ENCODE measurements at places on chromosomes 6 and 20.

GRCh38 chr6:139081471-139081870 lies 52.9 kb downstream of the ABRACL start:
- DNase-seq, result no peak

DNA sequence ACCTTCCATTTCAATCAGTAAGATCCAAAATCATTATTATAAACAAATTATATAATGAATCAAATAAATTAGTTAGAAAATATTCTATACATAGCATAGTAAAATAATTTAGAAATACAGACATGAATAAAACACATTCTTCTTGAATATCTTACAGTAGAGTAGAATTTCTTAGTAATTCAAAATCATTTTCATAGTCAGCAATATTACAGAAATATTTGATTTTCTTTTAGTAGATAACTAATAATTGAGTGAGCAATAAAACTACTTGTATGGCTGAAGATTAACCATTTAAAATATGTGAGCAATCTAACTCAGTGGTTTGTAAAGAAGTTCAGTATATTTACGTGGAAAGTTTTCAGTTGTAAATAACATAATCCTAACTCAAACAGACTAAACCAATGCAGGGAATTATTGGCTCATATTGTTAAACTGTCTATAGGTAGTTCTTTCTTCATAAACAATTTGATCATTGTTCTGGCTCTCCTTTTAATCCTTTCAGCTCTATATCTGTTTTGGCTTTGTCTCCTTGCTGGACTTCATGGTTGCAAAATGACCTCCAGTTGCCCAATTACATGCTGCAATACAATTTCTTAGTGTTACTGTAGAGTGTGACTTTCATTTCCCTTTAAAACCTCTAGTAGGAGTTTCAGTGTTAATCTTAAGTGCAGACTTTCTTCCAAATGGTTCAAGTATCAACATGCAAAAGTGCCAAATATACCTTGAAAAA lies 307.5 kb downstream of the EYS start:
- no peak for DNase-seq

DNA sequence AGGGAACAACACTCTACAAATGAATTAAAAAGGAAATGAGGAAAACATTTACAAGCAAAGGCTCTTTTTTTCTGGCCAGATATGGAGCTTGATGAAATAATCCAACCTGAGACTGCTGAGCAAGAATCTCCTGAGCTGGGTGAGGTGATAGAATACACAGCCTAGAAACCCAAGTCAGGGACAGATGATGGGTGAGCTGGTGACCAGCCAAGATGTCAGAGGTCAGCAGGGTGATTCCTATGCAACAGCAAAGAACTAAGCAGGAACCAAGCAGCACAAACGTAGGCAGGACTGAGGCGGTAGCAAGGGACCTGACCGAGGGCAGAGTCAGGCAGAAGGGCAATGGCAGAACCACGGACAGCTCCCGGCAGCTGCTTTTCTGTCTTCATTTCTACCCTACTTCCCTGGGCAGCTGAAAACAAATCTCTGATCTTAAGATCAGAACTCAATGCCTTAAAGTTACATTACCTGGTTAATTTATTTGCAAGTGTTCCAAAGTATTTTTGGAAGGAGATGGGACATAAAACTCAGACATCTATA lies 75.1 kb downstream of the CDC40 start:
- DNase-seq, result no peak

DNA sequence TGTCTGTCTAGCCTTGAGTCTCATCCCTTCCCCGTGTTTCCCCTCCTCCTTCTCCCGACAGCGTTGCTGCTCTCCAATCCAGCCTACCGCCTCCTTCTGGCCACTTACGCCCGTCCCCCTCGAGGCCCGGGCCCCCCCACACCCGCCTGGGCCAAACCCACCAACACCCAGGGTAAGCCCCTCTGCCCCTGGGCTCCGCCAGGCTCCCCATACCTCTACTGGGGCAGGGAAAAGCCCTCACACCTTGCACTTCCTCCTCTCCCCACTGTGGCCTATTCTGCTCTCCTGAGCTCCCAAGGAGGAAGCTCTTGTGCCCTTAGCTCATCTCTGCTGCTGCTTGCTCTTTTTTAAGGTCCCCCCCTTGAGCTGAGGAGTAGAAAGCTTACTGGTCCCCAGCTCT lies 11.0 kb downstream of the DDR1 start:
- no peak for DNase-seq

DNA sequence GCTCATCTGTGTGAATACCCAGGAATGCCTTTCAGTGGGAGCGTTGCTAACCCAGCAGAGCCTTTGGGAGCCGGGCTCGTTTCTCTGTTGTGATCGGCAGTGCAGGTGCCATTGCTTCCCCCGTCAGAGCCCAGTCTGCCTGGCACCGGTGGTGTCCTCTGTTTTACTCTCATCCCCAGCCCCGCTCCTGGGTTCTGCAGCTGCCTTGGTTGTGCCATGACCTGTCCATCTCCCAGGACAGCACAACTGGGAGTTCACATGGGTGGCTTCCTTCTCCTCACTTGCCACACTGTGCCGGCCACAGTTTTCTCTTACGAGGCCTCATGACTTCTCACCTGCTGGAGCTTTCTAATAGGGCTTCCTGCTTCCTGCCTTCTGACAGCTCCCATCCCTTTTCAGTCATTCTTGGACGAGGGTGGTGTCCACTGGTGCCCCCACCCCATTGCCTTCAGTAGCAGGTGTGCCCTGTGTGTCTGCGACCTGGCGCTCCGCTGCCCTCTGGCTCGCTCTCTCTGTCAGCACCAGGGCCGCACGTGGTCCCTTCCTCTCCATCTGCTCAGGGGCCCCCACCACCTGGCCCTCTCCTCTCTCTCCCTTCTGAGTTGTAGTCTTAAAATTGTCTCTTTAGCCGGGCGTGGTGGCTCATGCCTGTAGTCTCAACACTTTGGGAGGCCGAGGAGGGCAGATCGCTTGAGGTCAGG lies 110.9 kb downstream of the RPP40 start:
- DNase-seq, result no peak

GRCh38 chr20:43789593-43789992 lies 62.8 kb upstream of the GTSF1L start:
- DNase-seq, result no peak

- no peak for DNase-seq
Observed at GRCh38 chr6:113351173-113351834, 505.8 kb upstream of the MARCKS start.

- DNase-seq, result no peak
Observed at GRCh38 chr6:11815231-11815630, 36.6 kb upstream of the ADTRP start.

DNA sequence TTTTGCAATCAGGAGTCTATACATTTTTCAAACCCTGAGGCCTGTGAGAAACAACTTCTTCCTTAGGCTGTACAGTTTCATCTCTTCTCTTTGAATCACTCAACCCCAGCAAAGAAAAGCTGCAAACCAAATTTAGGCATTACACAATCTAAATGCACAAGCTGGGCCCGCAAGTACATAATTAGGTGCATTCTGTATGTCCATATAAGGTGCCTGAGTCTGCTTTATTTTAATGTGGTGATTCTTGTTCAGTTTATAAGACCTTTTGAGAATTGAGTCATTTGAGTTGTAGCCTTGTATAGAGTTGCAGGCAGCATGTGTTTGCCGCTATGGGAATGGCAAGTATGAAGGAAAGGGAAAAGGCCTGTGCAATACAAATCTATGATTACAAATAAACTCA lies 709.6 kb upstream of the MARCKS start:
- DNase-seq, result no peak

DNA sequence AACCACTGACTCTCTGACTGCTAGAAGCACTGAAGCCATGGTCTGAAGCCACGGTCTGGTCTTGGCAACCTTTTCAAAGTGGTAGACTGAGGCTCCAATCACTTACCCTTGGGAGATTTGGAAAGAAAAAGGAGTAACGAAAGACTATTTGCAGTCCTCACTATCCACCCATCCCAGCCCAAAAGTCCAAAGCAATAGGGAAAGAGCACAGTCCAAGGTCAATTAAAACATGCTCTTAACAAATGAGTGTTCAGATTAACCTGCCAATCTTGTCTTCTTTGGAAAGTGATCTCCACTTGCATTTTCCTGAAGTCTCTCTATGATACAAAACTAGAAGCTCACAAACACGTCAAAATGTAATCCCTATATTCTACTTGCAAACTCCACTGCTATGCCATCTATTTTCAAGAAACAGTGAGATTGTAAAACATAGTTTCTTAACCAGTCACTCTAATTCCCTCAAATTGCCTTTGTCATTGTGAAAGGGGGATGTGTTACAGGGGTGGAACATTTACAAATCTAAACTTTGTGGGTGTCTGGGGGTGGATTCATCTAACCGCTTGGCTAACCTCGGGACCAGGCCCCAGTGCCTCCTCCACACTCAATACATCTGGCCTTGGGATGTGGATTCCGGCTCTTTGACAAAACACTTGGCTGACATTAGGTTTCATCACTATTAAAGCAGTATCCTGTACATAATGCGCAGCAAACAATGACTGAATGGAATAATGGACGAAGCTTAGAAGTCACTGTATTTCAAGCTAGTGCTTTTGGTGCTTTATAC lies 56.4 kb downstream of the B4GALT5 start:
- no peak for DNase-seq

DNA sequence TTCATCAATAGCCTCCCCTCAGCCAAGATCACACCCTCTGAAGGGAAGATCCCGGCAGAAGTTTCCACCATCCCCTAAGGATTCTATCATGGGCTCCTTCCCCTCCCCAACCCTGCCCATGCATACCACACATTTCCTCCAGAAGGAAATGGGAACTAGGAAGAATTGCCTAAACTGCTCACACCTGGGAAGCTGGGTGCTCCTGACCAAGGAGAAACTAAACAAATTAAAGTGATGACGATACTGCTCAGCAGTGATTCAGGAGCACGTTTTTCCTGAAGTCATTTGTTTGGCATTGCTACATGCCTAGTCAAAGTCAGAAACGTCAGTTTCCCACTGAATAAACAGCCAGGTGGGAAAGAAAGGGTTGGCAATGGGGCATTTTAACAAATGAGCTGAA lies 136.1 kb upstream of the CDYL start:
- DNase-seq, result no peak

DNA sequence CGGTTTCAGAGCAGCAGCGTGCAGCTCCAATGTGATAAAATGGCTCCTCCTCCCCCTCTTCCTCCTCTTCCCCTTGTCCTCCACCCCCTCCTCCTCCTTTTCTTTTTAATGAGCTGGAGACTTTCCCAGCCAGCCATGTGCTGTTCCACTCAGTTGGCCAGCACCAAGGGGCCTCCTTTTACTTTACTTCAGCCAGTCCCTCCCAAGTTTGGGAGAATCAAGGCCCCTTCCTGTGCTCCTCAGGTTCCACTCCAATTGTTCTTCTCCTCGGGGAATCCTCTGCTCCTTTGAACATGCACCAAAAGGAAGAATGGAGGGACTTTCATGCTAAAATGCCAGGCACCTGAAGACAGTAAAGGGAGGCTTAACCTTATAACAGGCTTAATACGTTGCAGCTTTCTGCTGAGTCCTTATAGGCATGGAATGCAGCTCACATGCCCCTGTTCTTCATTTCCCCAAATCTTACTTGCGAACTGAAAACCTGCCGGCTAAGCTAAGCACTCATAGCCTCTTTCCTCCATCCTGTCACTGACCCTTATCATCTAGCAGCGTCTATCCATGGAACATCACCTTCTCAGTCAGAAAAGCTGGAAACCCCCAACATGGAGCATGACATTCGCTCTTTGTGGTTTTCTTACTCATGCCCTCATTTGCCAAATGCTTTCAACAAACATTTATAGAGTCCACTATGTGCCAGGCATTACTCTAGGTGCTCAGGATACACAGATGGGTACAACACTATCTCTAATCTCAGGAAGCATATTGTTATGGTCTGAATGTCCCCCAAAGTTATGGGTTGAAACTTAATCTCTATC lies 170.6 kb downstream of the PHACTR1 start:
- no peak for DNase-seq

GRCh38 chr20:45223136-45223535 lies 2.0 kb downstream of the SEMG2 start:
- no peak for DNase-seq

DNA sequence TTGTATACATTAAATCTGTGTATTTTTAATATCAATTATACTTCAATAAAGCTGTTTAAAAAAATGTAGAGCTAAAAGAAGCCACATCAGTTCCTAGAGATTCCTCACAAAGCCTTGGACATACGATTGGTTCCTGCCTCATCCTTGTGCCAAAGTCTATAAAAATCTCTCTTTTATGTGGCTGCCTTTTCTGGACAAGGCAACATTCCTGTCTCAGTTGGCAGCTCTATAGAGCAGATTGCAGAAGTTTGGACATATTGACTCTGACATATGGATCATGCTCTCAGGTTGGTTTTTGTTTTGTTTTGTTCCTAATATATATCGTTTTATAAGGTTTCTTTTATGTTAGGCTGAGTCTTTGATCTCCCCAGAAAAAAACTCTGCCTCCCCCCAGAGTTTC lies 148.9 kb downstream of the MAFB start:
- no peak for DNase-seq

DNA sequence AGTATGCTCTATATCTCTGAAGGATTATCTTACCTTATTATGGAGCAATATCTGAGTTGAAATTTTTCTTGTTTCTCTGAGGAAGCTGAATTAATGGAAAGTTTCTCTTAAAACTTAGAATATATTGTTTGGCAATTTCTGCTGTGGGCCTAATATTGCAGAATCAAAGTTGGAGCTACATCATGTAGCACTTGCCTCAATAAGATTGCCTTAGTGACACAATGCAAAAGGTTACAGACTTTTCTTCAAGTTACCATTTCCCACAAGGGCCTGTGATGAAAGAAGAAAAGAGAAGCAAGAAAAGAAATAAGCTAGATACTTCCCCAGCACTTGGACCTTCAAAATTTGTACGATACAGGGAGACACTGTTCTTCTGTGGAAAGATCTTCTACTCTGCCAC lies 151.2 kb downstream of the SOBP start:
- no peak for DNase-seq

DNA sequence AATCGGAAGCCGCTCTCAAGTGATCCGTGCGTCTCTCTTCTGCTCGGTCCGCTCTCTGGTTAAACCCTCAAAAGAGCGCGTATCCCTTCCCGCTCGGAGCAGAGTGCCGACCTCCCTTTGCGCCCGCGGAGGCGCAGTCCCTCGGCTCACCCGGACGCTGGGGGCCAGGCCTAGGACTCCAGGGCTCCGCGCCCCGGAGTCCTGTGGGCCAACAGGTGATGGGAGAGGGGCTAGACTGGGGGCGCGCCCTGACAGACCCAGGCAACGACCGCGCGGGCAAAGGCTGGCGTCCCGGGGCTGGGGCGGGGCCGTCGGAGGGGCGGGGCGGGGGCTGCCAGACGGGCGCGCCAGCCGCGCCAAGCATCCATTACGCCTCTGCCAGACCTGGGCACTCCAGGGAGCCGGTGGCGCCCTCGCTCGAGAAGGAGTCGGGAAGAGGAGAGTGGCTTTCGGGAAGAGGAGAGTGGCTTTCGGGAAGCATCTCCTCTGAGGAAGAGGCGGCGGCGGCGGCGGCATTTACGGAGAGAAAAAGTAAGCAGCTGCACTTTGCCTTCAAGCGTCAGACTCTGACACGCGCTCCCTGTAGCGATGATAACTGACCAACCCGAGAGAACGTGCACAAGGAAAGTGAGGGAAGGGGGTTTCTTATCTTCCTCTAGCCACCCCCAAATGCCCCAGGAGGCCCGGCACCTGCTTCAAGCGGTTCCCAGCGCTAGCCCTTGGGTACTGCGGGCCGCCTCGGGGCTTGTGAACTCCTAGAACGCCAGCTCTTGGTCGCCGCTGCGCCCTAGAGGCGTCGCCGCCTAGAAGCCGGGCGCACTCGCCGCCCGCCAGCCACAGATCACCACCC lies 2.6 kb downstream of the EPHA7 start:
- DNase-seq, result no peak

GRCh38 chr6:109295109-109295773 lies 87.0 kb downstream of the CD164 start:
- no peak for DNase-seq
